ENCODE measurements at places on chromosomes 2 and 18.

- DNase-seq, result peak; percentile 78
Measured at GRCh38 chr2:134224005-134224404, 29.9 kb upstream of the MGAT5 start.

- DNase-seq, result no peak
Measured at GRCh38 chr2:62811086-62811485, 105.6 kb downstream of the EHBP1 start.

- no peak for DNase-seq
Measured at GRCh38 chr2:214569419-214570035, 158.7 kb downstream of the VWC2L start.

GRCh38 chr2:171271971-171272436, 111.3 kb upstream of the TLK1 start:
- DNase-seq, result peak; percentile 82

DNA sequence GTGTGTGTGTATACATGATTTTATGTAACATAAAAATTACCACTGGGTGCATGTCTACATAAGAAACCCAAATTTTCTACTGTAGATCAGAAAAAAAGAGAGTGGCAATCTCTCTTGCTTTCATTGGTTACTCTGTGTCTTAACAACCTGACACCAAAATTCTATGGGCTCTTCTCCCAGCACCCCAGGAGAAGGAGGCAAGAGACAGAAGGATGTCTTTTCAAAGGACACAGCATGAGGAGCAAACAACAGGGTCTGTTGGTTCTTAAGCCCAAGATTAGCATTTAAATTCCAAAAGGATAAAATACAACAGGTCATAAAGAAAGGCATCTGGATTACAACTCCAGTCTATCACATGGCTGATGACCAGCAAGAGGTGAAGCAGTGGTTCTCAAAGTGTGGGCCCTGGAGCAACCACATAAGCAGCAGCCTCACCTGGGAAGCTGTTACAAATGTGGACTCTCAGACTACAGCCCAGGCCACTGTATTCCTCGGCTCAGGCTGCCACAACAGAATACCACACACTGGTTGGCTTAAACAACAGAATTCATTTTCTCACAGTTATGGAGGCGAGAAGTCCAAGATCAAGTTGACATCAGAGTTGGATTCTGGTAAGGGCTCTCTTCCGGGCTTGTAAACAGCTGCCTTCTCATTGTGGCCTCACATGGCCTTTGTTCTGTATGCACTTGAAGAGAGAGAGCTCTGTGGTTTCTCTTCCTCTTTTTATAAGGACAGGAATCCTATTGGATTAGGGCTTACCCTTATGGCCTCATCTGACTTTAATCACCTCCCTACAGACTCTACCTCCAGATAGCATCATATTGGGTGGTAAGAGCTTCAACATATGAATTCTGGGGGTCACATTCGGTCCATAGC, 79.8 kb upstream of the RNF152 start:
- no peak for DNase-seq

DNA sequence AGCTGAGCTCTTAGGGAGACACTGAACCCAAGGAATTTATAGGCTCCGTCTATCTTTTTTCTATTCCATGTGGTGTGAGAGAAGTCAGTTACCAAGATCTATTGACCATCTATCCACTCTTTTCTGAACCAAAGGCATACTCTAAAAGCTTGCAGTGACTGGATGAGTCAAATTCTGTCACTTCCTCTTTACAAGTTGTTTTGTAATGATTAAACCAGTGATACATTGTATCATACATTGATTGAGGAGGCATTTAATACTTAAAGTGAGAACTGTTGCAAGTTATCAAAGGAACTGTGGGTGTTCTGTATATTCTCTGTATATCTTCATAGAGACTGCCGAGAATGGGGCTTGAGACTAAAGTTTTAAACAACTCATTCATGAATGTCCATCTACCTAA, 188.8 kb downstream of the CAMKMT start:
- no peak for DNase-seq

DNA sequence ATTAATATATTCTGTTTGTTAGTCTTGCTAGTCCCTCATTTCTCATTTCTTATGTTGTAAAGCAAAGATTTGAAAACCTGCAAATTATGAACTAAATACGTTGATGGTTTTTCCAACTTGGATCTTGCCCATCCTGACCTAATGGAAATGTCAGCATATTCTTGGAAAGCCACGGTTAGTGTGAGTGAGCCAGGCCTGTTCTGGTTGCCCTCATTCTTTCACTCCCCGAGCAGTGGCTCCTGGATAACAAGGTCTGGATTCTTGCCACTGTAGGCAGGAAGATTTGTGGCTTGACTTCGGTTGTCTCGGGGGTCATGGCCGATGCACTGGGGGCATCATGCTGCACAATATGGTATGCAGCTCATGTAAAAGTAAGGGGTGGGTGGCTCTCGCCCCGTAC, 359.1 kb downstream of the MEIS1 start:
- peak; percentile 21 for DNase-seq

GRCh38 chr18:62935994-62936393, 220.7 kb downstream of the PHLPP1 start:
- DNase-seq, result no peak

GRCh38 chr18:5145168-5145825, 51.8 kb downstream of the AKAIN1 start:
- DNase-seq, result no peak

DNA sequence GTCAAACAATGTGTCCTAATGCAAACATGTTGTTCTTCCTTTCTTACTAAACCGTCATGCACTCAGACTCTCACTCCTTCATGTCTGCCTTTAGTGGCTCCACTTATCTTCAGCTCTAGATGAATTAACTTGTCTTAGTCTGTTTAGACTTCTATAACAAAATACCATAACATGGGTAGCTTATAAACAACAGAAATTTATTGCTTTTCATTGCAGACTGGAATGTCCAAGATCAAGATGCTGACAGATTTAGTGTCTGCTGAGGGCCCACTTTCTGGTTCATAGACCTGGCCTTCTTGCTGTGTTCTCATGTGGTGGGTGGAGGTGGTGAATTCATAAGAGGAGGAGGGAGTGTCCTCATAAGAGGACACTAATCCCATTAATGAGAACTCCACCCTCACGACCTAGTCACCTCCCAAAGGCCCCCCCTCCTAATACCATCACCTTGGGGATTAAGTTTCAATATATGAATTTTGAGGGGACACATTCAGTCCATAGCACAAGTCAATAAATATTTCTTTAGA, 32.3 kb downstream of the RALBP1 start:
- DNase-seq, result peak; percentile 71

DNA sequence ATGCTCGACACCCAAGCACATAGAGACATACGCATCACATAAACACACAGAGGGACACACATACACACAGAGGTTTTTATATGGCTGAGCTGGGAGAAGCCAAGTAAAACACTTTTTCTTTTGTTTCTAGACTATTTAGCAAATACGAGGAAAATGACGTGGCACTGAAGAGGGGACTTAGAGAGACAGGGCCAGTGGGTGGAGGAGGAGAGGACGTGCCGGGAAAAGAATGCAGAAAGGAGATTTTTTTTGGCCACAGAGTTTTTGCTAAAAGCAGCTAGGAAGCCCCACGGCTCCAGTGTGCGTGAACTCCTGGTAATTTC, 168.5 kb upstream of the KLF7 start:
- DNase-seq, result no peak

DNA sequence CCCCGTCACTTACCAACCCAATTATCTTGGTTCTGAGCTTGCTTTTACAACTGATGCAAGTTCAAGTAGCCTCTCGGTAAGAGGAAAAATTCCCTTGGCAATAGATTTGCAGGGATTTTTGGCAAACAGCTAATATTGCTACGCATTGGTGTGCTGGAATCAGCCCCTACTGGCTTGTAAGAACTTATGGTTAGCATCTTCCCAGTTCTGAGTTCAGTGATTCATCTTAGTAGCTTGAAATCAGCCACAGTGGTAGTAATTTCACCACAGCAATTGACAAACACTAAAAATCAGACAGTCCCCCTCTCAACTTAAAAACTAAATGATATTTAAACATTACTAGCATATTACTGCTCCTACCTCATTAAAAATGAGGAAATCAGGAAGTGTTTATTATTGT, 5.9 kb upstream of the RAX start:
- peak; percentile 10 for DNase-seq

DNA sequence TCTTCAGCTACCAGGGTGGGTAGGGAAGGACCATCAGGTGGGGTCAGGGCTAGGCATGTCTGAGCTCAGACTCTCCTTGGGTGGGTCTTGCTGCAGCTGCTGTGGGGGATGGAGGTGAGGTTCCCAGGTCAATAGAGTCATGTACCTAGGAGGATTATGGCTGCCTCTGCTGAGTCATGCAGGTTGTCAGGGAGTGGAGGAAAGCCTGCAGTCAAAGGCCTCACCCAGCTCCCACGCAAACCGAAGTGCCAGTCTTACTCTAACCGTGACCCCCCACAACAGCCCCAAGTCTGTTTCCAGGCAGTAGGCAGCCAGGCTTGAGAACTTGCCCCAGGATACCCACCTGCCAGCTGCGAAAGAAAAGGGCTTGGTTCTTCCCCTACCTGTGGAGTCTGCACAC, 113.6 kb upstream of the GALNT5 start:
- DNase-seq, result no peak

- no peak for DNase-seq
Measured at GRCh38 chr2:174571669-174572323, 25.8 kb downstream of the WIPF1 start.

DNA sequence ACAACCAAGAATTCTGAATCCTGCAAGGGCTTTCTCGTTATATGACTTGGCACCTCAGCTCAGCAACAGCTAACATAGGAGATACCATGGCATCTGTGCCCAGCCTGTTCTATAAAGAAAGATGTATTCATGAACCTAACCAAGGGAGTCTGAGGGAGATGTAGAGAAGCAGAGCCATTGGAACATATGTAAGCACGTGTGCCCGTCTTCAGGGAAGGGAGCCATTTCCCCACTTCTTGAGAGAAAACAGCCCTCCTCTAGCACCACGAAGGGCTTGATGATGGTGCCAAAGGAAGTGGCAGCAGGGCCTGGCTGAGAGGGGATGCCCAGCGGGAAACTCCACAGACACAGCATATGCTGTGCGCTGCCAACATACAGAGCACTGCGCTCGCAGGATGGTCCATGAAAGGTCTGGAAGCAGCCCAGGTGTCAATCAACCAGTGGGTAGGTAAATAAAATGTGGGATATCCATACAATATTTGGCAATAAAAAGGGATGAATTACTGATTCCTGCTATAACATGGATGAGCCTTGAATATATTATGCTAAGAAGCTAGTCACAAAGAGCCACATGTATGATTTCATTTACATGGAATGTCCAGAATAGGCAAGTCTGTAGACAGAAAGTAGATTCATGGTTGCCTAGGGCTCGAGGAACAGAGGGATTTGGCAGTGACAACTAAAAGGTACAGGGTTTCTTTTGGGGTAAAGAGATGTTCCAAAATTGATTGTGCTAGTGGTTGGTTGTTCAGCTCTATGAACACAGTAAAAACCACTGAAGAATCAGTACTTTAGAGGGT, 16.1 kb downstream of the TMEM247 start:
- DNase-seq, result no peak

GRCh38 chr18:1994471-1994870, 576.8 kb downstream of the METTL4 start:
- no peak for DNase-seq

DNA sequence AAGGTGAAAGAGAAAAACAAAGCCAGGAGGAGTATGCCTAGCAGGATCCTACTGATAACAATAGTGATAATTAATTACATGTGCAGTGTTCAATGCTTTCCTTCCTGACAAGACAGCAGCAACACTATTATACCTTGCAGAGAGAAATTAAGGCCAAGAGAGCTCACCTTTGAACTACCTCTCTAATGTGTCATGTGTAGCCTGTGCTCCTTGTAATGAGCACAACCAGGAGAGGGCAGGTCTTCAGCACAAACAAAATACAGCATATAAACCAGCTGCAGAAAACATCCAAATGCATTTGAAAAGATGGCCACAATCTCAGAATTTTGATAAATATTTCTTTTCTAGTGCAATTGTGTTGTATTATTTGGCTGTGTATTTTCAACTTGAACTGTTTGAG, 1425.7 kb downstream of the DSC3 start:
- DNase-seq, result no peak

DNA sequence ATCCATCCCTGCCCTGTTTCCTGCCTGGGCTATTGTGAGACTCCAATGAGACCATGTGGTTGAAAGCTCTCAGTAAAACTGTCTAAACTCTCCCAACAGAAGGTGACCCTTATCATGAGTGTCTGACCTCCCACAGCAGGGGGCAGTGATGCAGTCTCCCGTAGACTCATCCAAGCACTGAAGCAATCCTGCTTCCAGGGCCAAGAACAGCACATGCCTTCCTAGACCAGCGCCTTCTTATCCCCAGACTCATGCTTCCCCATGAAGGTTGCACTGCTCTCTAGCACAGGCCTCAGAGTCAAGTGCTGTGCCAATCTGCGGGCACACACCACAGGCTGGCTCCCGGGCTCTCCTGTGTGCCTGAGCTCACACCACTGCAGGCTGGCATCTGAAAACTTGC, 112.3 kb downstream of the TNS1 start:
- DNase-seq, result peak; percentile 89

DNA sequence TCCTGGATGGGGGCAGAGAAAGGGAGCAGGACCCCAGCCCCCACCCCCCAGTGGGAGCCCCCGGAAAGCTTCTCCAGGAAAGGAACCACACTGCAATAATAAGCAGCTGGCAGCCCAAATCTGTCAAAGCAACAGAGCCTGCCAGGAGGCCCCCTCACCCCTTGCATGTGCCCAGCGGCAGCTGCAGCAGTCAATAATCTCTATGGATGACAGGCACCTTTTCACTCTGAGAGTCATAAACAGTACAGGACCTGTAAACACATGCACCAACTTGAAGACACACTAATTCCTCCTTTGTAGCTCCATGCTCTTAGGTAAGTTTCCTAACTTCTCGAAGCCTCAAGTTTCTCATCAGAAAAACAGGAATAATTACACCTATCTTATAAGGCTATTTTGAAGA, 26.2 kb upstream of the KDM3A start:
- no peak for DNase-seq

DNA sequence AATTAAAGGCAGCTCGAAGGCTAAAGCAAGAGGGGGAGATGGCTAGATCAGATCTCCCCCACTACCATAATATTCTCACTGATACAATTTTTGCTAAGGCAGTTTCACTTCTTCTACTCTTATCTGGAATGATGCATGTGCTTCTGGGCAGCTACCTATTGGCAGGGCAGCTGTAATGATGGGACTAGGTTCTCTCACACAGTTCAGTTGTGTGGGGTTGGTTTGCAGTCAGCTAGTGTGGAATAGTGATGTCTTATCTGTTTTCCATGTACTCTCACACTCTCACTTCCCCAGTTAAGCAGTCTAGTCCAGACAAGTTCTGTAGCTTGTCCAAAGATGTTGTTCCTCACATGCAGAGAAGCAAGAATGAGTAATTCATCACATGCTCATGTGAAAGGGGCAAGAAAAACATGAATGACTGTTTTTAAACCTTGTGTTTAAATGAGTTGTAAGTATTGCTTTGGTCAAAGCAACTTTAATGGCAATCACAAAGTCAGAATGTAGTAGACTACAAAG, 836.1 kb downstream of the CBLN2 start:
- DNase-seq, result no peak

DNA sequence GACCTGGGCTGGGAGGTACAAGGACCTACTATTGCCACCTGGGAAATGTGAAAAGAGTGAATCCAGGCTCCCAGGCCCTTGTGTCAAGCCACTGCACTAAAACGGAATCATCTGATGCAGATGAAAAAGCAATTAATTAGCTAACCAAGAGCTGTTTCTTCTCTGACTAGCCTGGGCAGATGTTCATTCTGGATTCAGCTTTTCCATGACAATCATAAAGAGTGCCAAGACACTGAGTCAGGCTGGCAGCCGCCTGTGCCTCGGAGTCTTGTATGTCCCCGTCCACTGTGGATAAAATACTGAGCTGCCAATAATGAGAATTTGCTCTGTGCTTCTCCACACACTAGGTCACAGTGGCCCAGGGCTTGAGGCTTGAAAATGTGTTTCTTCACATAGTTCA, 21.7 kb upstream of the LCLAT1 start:
- DNase-seq, result no peak
